ENCODE measurements at places on chromosomes 2 and 18. TPM values are rescaled to one million over a fixed set of nuclear protein-coding genes. Genes with fewer than 3 reads are reported as not detected.

Gene KDM3A
- 75.5 TPM for total RNA-seq

Gene NPPC
- not detected for total RNA-seq

Gene PLEKHH2
- total RNA-seq = 10.4 TPM

Gene KYNU
- not detected for total RNA-seq

Gene COL4A3
- 0.34 TPM for total RNA-seq

Gene COBLL1
- 80.9 TPM for total RNA-seq

Gene CNTNAP5
- total RNA-seq = 8.9 TPM

DNA sequence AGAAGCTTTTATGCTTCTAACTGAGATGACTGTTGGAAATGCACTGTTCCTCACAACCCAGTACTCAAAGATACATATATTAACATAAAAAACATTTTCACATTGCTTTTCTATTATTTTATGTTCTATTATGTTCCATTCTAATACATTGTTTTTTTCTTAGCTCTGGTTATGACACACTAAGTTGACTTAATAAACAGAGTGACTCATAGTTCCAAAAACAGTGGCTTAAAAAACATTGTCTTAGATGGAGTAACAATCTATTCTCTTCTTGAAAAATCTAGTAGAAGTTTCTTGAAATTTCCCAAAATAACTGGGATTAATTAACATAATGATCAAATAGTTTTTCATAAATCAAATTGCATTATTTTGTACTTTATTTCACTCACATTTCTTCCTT lies 328.2 kb upstream of the LRATD1 start:
- no peaks in the 10 kb centered on the region for H3K36me3 ChIP-seq
- no peak overlapping the region for H3K27ac ChIP-seq
- peaks cover 4% of the 10 kb centered on the region for H3K4me1 ChIP-seq
- no peaks in the 10 kb centered on the region for H3K27me3 ChIP-seq

DNA sequence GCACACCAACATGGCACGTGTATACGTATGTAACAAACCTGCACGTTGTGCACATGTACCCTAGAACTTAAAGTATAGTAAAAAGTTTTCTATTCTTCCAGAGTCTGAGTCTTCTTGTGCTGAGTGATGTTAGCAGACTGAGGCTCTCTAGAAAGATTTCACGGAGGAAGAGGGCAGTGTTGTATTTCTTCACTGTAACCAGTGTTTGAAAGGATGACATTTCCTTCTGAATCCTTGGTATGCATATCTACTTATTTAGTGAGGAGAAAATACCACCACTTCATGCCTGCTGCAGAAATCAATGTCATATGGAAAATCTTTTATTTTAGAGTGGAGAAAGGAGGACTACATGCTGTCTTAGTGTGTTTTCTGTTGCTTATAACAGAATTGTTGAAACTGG lies 357.1 kb downstream of the CCDC85A start:
- DNase-seq = no peak
- H3K27me3 ChIP-seq = no peaks in the 10 kb centered on the region
- H3K27ac ChIP-seq = no peak overlapping the region
- H3K4me1 ChIP-seq = no peaks in the 10 kb centered on the region
- H3K36me3 ChIP-seq = no peaks in the 10 kb centered on the region
- H3K4me3 ChIP-seq = no peak overlapping the region

GRCh38 chr2:24304631-24305030 lies 55.7 kb downstream of the ITSN2 start:
- H3K36me3 ChIP-seq = peaks cover 17% of the 10 kb centered on the region
- no peak overlapping the region for H3K27ac ChIP-seq
- H3K27me3 ChIP-seq = no peaks in the 10 kb centered on the region
- H3K4me1 ChIP-seq = no peaks in the 10 kb centered on the region
- H3K4me3 ChIP-seq = no peak overlapping the region

GRCh38 chr2:70873541-70873940 lies 37.9 kb upstream of the CD207 start:
- no peaks in the 10 kb centered on the region for H3K36me3 ChIP-seq
- H3K27ac ChIP-seq = no peak overlapping the region
- H3K27me3 ChIP-seq = peaks cover 87% of the 10 kb centered on the region
- H3K4me3 ChIP-seq = no peak overlapping the region
- no peaks in the 10 kb centered on the region for H3K4me1 ChIP-seq

DNA sequence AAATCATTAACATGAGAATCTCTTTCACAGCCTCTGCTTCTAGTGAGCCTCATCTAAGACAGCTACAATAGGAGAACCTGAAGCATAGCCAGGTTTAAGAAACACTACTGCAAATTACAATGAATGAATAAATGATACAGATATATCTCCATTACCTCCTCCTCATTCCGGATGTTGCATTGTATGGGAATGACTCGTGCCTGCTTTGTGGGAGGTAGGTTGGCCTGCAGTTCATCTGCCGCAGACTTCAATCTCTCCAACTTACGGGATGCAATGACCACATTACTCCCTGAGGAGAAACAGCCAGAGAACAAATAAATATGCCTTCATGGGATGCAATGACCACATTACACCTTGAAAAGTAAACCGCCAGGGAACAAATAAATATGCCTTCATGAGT lies 15.4 kb downstream of the PECR start:
- peaks cover 3% of the 10 kb centered on the region for H3K4me1 ChIP-seq
- H3K27ac ChIP-seq = no peak overlapping the region
- no peak for DNase-seq
- no peaks in the 10 kb centered on the region for H3K27me3 ChIP-seq
- H3K36me3 ChIP-seq = peaks cover 3% of the 10 kb centered on the region
- H3K4me3 ChIP-seq = no peak overlapping the region

GRCh38 chr2:127561371-127561770 lies 25.9 kb downstream of the MYO7B start:
- no peak for DNase-seq
- no peak overlapping the region for H3K4me3 ChIP-seq
- H3K4me1 ChIP-seq = no peaks in the 10 kb centered on the region
- no peaks in the 10 kb centered on the region for H3K36me3 ChIP-seq
- H3K27ac ChIP-seq = no peak overlapping the region

DNA sequence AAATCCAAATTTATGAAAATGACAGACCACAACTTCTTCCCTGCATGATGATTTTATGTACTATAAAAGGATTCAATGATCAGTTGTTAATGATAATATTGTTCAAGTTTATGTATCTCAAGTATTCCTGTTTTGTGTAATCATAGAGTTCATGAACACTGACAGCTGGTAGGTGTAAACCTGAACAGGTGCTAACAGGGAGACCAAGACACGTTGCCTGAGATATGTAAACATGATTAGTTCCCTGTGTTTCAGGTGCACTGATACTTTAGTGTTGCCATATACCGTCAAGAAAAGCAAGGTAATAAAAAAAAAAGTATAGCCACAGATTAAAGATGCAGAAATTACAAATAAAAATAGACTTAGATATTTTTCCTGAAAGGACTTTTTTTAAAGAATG lies 131.8 kb downstream of the BAZ2B start:
- no peaks in the 10 kb centered on the region for H3K27me3 ChIP-seq
- H3K4me1 ChIP-seq = peaks cover 19% of the 10 kb centered on the region
- peak overlapping the region; percentile 12 for H3K27ac ChIP-seq
- DNase-seq = no peak
- no peak overlapping the region for H3K4me3 ChIP-seq

GRCh38 chr2:141438536-141438935 lies 692.3 kb downstream of the LRP1B start:
- H3K4me1 ChIP-seq = no peaks in the 10 kb centered on the region
- no peak overlapping the region for H3K27ac ChIP-seq
- peaks cover 2% of the 10 kb centered on the region for H3K36me3 ChIP-seq
- H3K27me3 ChIP-seq = no peaks in the 10 kb centered on the region

- no peak overlapping the region for H3K4me3 ChIP-seq
- H3K27ac ChIP-seq = no peak overlapping the region
- H3K4me1 ChIP-seq = no peaks in the 10 kb centered on the region
- no peaks in the 10 kb centered on the region for H3K36me3 ChIP-seq
- peaks cover 3% of the 10 kb centered on the region for H3K27me3 ChIP-seq
- no peak for DNase-seq
Observed at GRCh38 chr2:71181316-71181715, 45.6 kb downstream of the PAIP2B start.

- H3K27me3 ChIP-seq = no peaks in the 10 kb centered on the region
- no peak overlapping the region for H3K4me3 ChIP-seq
- no peak for DNase-seq
- H3K27ac ChIP-seq = no peak overlapping the region
Observed at GRCh38 chr2:219213486-219214071, 5.2 kb downstream of the ABCB6 start.

GRCh38 chr2:8438996-8439395 lies 242.9 kb upstream of the ID2 start:
- H3K4me3 ChIP-seq = no peak overlapping the region
- DNase-seq = no peak

DNA sequence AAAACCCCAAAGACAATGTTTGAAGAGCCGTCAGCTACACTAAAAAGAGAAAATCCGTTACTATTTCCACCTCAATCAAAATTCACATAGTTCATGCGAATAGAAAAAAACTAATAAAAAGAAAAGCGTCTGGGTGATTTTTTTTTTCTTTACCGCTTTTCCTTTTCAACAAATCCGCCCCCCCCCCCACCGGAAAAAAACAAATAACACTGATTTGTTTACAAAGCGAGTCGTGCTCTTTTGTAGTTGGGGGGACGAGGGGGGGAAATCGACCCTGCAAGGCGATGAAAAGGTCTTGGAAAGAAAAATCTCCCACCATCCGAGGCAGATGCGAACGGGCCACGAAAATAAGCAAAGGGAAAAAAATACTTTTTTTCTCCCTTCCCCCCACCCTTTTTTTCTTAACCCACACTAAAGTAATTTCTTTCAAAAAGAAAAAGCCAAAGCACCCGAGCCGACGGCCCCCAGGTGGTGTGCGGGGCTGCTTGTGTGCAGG lies 638 bp downstream of the ZNF521 start:
- no peaks in the 10 kb centered on the region for H3K36me3 ChIP-seq
- peaks cover 15% of the 10 kb centered on the region for H3K4me1 ChIP-seq
- H3K27me3 ChIP-seq = peaks cover 64% of the 10 kb centered on the region

GRCh38 chr2:23505218-23505983 lies 120.4 kb downstream of the KLHL29 start:
- H3K27ac ChIP-seq = peak overlapping the region; percentile 20
- no peak for DNase-seq
- no peaks in the 10 kb centered on the region for H3K36me3 ChIP-seq
- H3K4me3 ChIP-seq = no peak overlapping the region
- H3K27me3 ChIP-seq = peaks cover 45% of the 10 kb centered on the region

DNA sequence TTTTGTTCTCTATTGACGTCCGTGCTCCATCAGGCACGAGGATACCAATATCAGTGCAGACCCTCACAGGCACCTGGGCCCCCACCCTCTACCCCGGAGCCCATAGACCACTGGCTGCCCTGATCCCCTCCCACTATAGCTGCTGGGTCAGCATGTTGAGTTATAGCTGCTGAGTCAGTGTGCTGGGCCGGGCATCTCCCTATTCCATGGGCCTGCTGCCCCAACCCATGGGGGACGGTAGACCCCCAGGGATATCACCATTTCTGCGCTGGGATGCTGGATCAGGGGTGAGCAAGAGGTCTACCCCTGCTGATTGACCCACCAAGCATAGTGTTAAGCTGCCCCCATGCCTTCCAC lies 100.1 kb upstream of the ST3GAL5 start:
- DNase-seq = peak; percentile 5
- no peak overlapping the region for H3K4me3 ChIP-seq
- peak overlapping the region; percentile 82 for H3K27ac ChIP-seq
- peaks cover 13% of the 10 kb centered on the region for H3K4me1 ChIP-seq
- no peaks in the 10 kb centered on the region for H3K27me3 ChIP-seq

- peaks cover 2% of the 10 kb centered on the region for H3K36me3 ChIP-seq
- DNase-seq = no peak
- peak overlapping the region; percentile 65 for H3K27ac ChIP-seq
- H3K4me1 ChIP-seq = no peaks in the 10 kb centered on the region
- H3K4me3 ChIP-seq = no peak overlapping the region
Observed at GRCh38 chr2:239366740-239367139, 34.1 kb downstream of the HDAC4 start.

DNA sequence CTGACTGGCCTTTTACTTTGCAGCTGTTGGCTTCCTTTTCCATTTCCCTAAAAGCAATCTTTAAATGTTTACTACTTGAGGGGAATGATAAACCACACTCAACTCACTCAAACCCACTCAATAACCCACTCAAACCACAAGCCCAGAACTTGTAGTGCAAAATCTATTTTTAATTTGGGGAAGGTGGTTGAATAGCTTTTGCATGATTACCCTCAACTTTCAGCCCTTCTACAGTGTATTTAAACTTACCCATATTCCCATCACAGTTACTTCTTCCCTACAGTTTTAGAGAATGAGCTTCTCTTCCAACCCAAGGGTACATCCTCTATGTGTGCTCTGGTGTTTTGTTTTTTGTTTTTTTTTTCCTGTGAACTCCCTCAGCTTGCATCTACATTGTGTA lies 636.1 kb downstream of the TDRD15 start:
- DNase-seq = no peak
- no peaks in the 10 kb centered on the region for H3K27me3 ChIP-seq
- H3K27ac ChIP-seq = no peak overlapping the region
- peaks cover 4% of the 10 kb centered on the region for H3K4me1 ChIP-seq
- no peaks in the 10 kb centered on the region for H3K36me3 ChIP-seq
- H3K4me3 ChIP-seq = no peak overlapping the region

DNA sequence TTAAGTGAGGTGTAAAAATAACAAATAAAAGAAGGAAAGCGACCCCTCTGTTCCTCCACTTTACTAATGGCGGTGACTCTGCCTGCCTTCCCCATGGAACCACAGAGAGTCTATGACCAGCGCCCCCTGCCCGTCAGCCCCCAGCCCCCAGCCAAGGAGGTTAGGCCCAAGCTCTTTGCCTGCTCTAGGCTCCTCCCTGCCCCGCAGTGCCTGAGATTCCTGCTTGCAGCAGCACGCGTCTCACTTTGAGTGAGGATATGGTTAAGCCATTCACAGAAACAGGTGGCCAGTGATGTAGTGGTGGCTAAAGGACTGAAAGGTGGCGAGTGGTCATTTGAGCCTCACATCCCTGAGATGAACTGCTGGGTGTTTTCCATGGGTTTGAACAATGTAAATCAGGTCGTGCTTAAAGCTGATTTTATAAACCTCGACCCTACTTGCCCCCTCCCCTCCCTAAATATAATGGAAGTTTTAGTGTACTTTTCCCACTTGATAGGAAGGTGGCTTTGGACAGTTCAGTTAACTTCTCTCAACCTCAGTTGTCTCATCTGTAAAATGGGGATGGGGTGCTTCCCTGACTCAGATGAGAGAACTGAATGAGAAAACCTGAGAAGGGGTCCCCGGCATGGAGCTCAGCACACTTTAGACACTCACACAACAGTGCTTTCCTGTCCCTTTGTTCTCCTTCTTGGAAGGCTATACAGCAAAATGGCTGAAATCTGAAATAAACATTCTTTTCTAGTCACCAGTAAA lies 46.5 kb downstream of the IL1RL2 start:
- DNase-seq = no peak
- H3K36me3 ChIP-seq = no peaks in the 10 kb centered on the region
- no peak overlapping the region for H3K4me3 ChIP-seq
- no peaks in the 10 kb centered on the region for H3K4me1 ChIP-seq
- no peak overlapping the region for H3K27ac ChIP-seq

- no peaks in the 10 kb centered on the region for H3K4me1 ChIP-seq
- no peak overlapping the region for H3K4me3 ChIP-seq
- H3K27me3 ChIP-seq = no peaks in the 10 kb centered on the region
- peaks cover 4% of the 10 kb centered on the region for H3K36me3 ChIP-seq
- no peak for DNase-seq
Observed at GRCh38 chr18:33135951-33136660, 304.4 kb downstream of the CCDC178 start.

GRCh38 chr18:59736061-59736460 lies 38.8 kb upstream of the CCBE1 start:
- no peak overlapping the region for H3K4me3 ChIP-seq
- H3K4me1 ChIP-seq = peaks cover 14% of the 10 kb centered on the region
- H3K27me3 ChIP-seq = peaks cover 4% of the 10 kb centered on the region
- no peak for DNase-seq
- H3K27ac ChIP-seq = no peak overlapping the region
- no peaks in the 10 kb centered on the region for H3K36me3 ChIP-seq

Measured in progenitor cell of endocrine pancreas (in vitro differentiated cells).